T1000 (cell line): ENCODE measurements at places on chromosomes 6 and 20.

DNA sequence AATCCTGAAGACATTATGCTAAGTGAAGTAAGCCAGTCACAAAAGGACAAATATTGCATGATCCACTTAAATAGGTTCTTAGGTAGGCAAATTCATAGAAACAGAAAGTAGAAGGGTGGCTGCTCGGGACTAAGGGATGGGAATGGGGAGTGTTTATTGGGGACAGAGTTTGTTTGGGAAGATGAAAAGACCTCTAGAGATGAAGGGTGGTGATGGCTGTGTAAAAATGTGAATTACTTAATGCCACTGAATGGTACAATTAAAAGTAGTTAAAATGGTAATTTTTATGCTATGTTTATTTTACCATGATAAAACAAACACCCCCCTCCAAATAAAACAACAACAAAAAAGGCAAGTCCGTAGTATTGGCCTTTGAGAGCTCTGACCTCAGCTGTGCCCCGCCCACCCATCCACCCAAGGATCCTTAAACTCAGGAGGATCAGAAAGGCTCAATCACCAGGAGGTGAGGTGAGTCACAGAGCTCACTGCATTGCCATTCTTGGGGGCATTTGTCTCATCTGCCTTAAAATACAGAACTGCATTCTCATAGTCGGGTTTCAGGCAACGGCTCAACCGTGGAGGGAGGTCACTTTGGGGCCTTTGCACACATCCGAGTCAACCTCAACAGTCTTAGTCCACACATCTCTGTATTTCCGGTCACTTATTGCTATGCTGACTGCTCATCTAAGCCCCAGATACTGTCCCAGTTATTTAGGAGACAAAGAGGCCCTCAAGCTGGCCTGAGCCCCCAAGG lies 96.7 kb downstream of the SLC22A23 start:
- DNase-seq, result no peak

DNA sequence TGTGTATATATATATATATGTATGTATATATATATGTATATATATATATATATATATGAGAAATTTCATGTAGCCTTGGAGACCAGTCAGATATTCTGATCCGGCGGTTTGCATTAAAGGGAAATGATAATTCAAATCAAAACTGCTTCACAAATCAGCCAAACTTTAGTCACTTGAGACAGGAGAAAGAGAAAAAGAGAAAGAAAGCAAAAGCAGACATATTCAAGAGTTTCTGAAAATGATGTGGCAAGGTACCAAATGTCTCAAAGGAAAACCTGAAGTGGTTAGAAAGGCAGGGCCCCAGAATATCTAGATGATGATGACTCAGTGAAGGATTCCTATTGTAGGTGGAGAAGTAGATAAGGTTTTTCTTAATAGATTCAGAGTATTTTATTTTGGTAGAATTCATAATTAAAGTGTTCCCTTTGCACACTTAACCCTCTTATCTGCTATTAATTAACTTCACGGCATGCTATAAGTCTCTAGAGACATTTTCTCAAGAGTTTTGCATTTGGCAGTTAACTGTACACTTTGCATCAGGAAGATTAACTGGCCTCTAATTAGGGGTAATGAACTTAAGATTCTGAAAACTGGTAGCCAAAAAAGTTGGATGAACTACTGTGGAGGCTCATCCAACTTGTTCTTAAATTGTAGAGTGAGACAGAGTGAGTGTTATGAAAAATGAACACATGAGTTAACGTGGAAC lies 50.1 kb upstream of the ASF1A start:
- DNase-seq, result no peak

- DNase-seq, result no peak
Observed at GRCh38 chr6:41371992-41372831, 36.8 kb downstream of the NCR2 start.

- DNase-seq, result no peak
Observed at GRCh38 chr20:45765307-45765875, 26.3 kb downstream of the WFDC3 start.

GRCh38 chr20:10982692-10983091 lies 308.9 kb upstream of the JAG1 start:
- peak; percentile 13 for DNase-seq

- DNase-seq, result no peak
Observed at GRCh38 chr20:2330090-2330695, 34.4 kb downstream of the TGM3 start.

DNA sequence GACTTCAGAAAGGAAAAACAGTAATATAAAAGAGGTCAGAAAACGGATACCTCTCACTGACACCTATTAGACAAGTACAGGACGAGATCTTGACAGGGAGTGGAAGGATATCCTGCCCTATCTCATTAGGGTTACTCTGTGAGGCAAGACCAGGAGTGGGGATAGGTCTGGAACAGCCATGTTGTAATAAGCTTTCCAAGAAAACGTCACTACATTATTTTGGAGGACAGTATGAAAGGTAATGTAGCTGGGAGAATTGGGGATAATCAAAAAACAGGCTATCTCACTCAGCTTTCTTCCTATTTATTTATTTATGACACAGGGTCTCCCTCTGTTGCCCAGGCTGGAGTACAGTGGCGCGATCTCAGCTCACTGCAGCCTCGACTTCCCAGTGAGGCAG lies 25.3 kb downstream of the HMGN4 start:
- DNase-seq, result no peak
